A673 (cell line): ENCODE measurements at places on chromosomes 11 and 22. TPM values are rescaled to one million over a fixed set of nuclear protein-coding genes. Genes with fewer than 3 reads are reported as not detected.

Gene TESMIN
- total RNA-seq, result 8.0 and 13.5 TPM in 2 replicates

Gene SRPRA
- 123 and 136 TPM in 2 replicates for total RNA-seq

GRCh38 chr11:72675221-72675620, 999 bp upstream of the PDE2A start:
- H3K36me3 ChIP-seq, result no peaks in the 10 kb centered on the region
- no peak for DNase-seq
- H3K4me3 ChIP-seq, result no peak overlapping the region
- H3K27ac ChIP-seq, result no peak overlapping the region

GRCh38 chr11:203945-204586, 3.1 kb downstream of the BET1L start:
- peaks cover 4% of the 10 kb centered on the region for H3K36me3 ChIP-seq
- no peaks in the 10 kb centered on the region for H3K27me3 ChIP-seq
- DNase-seq, result no peak
- H3K27ac ChIP-seq, result no peak overlapping the region
- no peak overlapping the region for H3K4me3 ChIP-seq

DNA sequence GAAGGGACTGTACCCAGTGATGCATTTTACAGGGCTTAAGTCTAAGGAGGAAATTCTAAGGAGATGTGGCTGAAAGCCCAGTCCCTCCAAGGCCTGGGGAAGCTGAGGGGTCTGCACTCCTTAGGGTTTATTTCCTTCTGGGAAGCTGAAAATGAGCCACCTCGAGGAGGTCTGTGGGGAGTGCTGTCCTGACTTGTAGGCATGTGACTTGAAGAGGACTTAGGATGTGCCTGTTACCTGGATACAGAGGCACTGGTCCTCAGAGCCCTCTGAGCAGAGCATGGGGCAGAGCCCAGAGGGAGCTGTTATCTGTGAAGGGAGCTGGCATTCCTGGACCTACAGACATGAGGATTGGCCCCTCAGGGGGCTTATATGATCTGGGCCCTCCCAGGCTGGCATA, 77.1 kb downstream of the TP53I11 start:
- no peaks in the 10 kb centered on the region for H3K36me3 ChIP-seq
- H3K27ac ChIP-seq, result no peak overlapping the region
- no peak for DNase-seq
- no peak overlapping the region for H3K4me3 ChIP-seq

GRCh38 chr22:39947220-39948216, 12.7 kb upstream of the TMA7B start:
- no peak overlapping the region for H3K4me3 ChIP-seq
- H3K36me3 ChIP-seq, result no peaks in the 10 kb centered on the region
- H3K4me1 ChIP-seq, result no peaks in the 10 kb centered on the region
- no peaks in the 10 kb centered on the region for H3K27me3 ChIP-seq

DNA sequence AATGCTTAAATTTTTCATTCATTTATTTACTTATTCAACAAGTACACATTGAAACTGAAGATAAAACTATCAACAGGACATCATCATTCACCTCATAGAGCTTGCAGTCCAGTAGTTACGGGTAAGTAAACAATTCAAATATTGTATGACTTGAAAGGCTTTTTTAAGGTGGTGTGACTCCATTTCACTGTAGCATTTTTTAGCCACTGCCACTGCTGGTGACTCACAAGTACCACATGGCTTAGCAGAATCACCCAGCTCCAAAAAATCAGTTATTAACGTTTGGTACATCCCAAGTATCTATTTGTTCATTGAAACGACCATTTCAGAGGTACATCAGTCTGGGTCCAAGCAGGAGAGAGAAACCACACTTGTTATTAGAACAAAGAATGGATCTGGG, 427.9 kb upstream of the DDI1 start:
- no peak overlapping the region for H3K4me3 ChIP-seq
- H3K27me3 ChIP-seq, result peaks cover 16% of the 10 kb centered on the region
- DNase-seq, result no peak

DNA sequence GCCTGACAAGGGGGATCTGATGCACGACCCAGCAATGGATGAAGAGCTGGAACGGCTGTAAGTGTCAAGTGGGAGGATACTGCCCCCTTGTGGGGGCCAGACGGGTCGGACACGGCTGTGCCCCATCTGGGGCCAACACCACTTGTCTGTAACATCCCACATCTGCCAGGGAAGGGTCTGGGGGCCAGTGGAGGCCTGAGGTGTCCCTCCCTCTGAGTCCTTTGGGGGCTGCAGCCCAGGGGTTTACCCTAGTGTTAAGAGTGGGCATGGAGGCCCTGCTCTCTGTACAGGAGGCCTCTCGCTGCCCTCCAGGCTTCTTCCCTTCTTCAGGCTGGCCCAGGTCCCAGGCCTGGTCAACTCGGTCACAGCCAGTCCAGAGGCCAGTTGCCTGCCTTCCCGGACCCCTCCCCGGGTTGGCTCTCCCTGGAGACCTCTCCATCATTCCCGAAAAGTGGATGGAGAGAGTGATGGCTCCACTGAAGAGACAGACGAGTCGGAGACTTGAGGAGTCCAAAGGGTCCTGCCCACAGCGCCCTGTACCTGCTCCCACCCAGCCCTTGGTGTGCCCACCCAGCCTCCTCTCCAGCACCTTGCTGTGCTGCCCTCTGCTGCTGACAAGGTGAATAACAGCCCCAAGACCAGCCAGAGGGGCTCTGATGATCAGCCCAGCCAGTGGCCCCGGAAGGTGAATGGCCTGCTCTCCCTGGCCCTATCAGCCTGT, 15.4 kb downstream of the ARFGAP2 start:
- H3K36me3 ChIP-seq, result peaks cover 28% of the 10 kb centered on the region
- H3K27ac ChIP-seq, result no peak overlapping the region
- no peaks in the 10 kb centered on the region for H3K4me1 ChIP-seq
- H3K27me3 ChIP-seq, result no peaks in the 10 kb centered on the region
- no peak overlapping the region for H3K4me3 ChIP-seq

GRCh38 chr22:46662226-46662625, 42.0 kb downstream of the GRAMD4 start:
- H3K4me1 ChIP-seq, result peaks cover 5% of the 10 kb centered on the region
- H3K4me3 ChIP-seq, result no peak overlapping the region
- DNase-seq, result no peak
- H3K27me3 ChIP-seq, result no peaks in the 10 kb centered on the region
- no peak overlapping the region for H3K27ac ChIP-seq

DNA sequence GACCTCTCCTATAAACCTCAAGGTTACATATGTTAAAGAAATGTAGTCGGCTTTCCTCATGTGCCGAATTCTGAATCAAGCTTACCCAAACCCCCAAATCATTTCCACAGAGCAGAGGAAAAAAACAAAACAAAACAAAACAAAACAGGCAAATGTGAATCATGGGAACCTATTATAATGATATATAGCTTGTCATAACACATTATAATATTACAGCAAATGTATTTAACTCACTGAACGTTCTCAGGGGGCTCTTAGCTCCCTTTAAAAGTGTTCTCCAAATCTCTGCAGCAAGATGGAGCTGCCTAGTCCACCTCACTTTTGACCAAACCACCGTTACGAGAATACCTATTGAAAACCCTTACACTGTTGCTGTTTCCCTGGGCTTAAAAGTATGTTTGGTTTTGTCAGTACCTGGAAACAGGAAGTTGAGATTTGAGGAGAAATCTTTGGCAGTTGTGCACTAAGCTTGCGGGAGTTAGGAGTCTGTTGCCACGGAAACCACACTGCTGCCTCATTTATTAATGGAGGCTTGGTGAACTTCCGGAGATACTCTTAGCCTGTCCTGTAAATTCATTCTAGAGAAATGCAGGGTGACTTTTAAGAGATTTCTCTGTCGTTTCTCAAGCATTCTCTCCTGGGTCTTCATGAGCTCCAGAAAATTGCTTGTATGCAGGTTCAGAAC, 167.0 kb upstream of the RASSF10 start:
- no peaks in the 10 kb centered on the region for H3K36me3 ChIP-seq
- peak overlapping the region; percentile 57 for H3K27ac ChIP-seq
- peak; percentile 77 for DNase-seq
- H3K4me1 ChIP-seq, result peaks cover 80% of the 10 kb centered on the region
- H3K27me3 ChIP-seq, result no peaks in the 10 kb centered on the region
